Stomach (tissue), 19 donors: ENCODE measurements at places on chromosomes 16 and 17. TPM values are rescaled to one million over a fixed set of nuclear protein-coding genes. Genes with fewer than 3 reads are reported as not detected.

DNAAF1 gene
- polyA plus RNA-seq = 1.4 TPM

TMEM94 gene
- polyA plus RNA-seq = 28.5 TPM

CD300C gene
- 0.75 TPM for polyA plus RNA-seq

ALOX15 gene
- not detected for polyA plus RNA-seq

PITPNM3 gene
- polyA plus RNA-seq = 1.1 TPM

KRTAP16-1 gene
- polyA plus RNA-seq = not detected

PIRT gene
- polyA plus RNA-seq = 0.55 TPM
